GM04504 (cell line): ENCODE measurements at places on chromosomes 6 and 20.

DNA sequence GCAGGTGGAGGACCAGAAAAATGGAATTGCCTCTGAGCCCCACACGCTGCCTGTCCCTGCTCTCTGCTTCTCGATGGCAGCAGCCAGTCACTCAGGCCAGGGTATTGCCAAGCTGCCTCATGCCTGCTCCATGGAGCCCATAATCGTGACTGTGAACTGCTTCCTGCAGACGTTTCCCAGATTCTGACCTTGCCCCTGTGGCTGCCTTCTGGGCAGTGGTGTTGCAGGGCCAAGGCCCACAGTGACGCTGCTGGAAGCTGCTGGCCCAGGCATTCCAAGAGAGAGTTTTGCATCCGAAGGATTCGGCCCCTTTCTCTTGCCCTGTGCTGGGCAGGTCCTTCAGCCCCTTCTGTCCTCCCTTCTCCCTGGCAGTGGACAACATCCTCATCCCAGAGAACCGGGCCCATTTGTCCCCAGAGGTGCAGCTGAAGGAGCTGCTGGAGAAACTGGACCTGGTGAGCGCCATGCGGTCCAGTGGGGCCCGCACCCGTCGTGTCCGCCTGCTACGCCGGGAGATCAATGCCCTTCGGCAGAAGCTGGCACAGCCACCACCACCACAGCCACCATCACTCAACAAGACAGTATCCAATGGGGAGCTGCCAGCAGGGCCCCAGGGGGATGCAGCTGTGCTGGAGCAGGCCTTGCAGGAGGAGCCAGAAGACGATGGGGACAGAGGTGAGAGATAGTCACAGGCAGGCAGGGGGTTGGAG is 14.5 kb downstream of the BRPF3 start:
- no peak for DNase-seq

GRCh38 chr6:7239590-7239948 is 73.4 kb downstream of the SSR1 start:
- no peak for DNase-seq

DNA sequence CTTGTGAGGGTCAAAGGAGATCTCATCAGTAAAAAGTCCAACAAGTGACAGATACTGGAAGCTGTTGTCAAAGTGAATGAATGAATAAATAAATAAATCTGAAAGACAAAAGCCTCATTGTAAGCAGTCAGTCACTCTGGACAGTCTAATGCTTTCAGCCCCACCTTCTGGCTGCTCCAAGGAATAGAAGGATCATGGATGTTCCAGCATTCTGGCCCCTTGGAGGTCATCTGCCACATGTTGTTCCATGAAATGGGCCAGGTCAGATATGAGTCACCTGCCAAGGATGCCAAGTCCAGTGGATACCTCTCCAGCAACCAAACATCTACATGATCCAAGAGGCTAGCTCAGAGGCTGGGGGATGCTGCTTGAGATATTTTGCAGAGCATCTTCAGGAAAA is 185.6 kb downstream of the BMP7 start:
- DNase-seq: no peak

DNA sequence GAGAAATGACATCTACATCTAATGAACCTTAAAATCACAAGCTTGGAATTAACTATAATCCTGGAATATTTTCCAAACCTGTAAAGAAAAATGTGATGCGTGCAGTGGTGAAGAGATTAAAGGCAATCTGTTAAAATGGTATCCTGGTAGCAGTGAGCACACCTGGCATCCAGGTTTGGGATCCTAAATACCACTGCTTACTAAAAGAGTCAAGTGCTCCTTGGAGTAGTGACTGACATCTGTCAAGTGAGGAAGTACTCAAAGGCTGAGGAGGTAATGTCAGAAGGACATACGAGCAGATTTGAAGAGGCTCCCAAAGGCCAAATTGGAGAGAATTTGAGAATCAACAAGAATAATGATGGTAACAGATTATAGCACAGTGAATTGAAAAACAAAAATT is 32.8 kb downstream of the PCMT1 start:
- DNase-seq: no peak

- no peak for DNase-seq
These were observed 6.2 kb downstream of the MYLIP start for GRCh38 chr6:16135066-16135465.

- DNase-seq: no peak
These were observed 77.1 kb upstream of the FRMD1 start for GRCh38 chr6:168155821-168156741.

- DNase-seq: no peak
These were observed 27.4 kb downstream of the CBLN4 start for GRCh38 chr20:55977690-55978459.
